ENCODE measurements at places on chromosomes 6 and 20. TPM values are rescaled to one million over a fixed set of nuclear protein-coding genes. Genes with fewer than 3 reads are reported as not detected.

RAET1E gene
- polyA plus RNA-seq: 1.1 TPM

- DNase-seq: no peak
Measured at GRCh38 chr6:41622206-41622988, 15.9 kb upstream of the MDFI start.

SLC4A11 gene
- 0.53 TPM for polyA plus RNA-seq

GRCh38 chr6:15948930-15949900 is 179.7 kb upstream of the MYLIP start:
- no peak for DNase-seq

GRCh38 chr6:24649691-24650090 is 3.7 kb upstream of the KIAA0319 start:
- DNase-seq: no peak

Data from muscle of leg (tissue), 16 donors.